ENCODE measurements at places on chromosomes 16 and 17. TPM values are rescaled to one million over a fixed set of nuclear protein-coding genes. Genes with fewer than 3 reads are reported as not detected.

DNA sequence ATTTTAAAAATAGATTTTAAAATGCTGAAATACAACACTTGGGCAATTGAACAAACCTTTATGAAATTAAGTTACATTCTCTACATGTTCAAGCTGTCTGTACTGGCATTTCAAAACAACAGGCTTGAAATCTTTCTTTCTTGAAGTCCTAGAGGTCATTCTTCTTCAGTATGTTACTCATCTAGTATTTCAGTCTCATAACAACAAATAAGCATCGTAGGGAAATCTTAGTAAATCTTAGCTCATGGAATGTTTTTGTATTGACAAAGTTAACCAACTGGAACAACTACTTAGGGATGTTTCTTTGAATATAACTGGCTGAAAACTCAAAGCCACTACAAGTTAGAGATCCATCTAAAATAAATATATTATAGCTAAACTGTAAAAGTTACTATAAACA is 96.6 kb downstream of the KIF2B start:
- DNase-seq = no peak

GRCh38 chr17:46737326-46737725 is 81.2 kb downstream of the WNT3 start:
- no peak for DNase-seq

- DNase-seq = no peak
Observed at GRCh38 chr17:79290726-79291125, 216.1 kb downstream of the ENGASE start.

GRCh38 chr16:69727916-69728270 is 1.5 kb upstream of the NQO1 start:
- DNase-seq = no peak

The RAB26 gene
- total RNA-seq = 0.46 TPM

The PLA2G10 gene
- total RNA-seq = not detected

The MYL4 gene
- total RNA-seq = 0.81 TPM

The NPIPA2 gene
- 0.60 TPM for total RNA-seq

The PIMREG gene
- total RNA-seq = 24.3 TPM

The DNASE1L2 gene
- 0.26 TPM for total RNA-seq
